ENCODE measurements at places on chromosomes 1 and 21.

- DNase-seq, result no peak
Observed at GRCh38 chr1:191804311-191804710, 354.0 kb upstream of the RGS18 start.

DNA sequence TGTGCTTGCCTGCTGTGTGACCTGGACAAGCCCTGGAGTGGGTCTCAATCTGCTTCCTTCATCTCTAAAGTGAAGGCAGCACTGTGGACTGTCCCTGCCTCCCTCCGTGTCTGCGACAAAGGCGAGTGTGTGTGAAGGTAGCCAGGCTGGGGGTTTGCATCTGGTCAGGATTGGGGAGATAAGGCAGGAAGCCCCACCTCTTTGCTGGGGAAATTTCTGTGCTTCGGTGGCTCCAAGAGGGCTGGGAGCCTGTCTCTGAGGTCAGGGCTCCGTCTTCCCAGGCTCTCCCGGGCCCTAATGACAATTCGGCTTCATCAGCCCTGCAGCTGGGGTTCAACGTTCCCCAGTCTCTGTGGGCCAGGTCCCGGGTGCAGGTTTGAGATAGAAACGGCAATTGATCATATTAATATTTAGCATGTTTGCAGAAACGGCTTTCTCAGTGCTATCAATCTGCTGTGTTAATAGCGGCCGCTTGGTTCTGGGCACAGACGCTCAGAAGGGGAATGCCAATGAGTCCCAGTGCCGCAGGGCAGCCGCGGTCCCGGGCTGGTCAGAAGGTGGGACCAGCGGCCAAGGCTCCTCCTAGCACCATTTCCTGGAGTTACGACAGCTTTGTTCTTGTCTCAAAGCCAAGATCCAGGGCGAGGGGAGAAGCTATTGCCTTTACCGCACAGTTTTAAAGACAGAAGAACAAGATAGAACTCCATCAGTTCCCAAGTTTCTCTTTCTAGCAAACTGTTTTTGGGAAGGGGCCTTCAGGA lies 105.7 kb downstream of the PRDM16 start:
- DNase-seq, result no peak

- DNase-seq, result no peak
Observed at GRCh38 chr21:32816261-32816660, 44.7 kb upstream of the PAXBP1 start.

GRCh38 chr1:236686815-236687160 lies 489 bp downstream of the ACTN2 start:
- no peak for DNase-seq

GRCh38 chr21:42688841-42689371 lies 35.5 kb downstream of the PDE9A start:
- DNase-seq, result no peak

DNA sequence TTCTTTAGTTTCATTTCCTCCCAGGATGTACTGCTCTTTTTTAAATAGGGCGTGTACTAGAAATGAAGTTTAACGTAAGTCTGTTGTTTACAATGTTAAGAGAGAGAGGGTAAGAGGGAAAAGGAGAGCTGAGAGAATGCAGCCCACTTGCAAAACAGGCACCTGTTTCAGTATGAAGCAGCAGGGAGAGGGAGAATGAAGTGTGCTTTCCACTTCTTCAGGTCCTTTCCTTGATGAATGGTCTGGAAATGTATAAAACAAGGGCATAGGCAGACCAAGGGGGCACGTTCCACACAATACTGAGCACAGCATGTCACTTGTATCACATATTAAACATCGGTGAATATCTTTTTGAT lies 2.0 kb downstream of the KCNA3 start:
- no peak for DNase-seq

- no peak for DNase-seq
Observed at GRCh38 chr21:20971296-20971921, 26.8 kb upstream of the NCAM2 start.

DNA sequence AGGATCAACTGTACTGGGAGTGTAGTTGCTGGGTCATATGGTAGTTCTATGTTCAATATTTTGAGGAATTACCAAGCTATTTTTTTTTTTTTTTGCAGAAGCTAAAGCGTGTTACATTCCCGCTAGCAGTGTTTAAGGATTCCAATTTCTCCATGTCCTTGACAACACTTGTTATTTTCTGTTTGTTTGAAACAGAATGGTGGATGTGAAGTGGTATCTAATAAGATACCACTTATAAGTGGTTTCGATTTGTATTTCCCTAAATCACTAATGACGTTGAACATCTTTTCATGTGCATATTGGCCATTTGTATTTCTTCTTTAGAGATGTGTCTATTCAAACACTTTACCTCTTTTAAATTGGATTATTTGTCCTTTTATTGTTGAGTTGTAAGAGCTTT lies 112.2 kb downstream of the DISP1 start:
- DNase-seq, result no peak

DNA sequence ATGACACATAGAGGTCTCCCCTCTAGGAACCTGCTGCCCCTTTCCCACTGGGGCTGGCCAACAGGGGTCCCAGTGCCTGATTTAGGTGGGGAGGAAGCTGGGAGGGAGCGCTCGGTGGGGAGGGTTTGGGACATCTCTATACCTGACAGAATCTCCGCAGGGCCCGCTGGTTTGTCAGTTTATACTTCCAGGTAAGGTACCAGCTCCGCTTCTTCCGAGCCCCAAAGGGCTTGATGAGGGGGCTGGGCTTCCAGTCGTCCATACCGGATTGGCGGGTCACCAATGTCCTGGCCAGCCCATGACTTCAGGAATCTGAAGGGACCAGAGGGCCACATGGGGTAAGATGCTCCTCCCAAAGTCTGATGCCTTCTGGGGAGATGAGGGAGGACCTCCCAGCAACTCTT lies 672 bp downstream of the POMGNT1 start:
- DNase-seq, result no peak
